ENCODE measurements at places on chromosomes 5 and 9. TPM values are rescaled to one million over a fixed set of nuclear protein-coding genes. Genes with fewer than 3 reads are reported as not detected.

GRCh38 chr5:127072861-127073846, at the start of gene C5orf63:
TSS of gene C5orf63 (minus strand) at chr5:127073502. CDS start at chr5:127058995, 14,507 bp downstream.
- DNase-seq = peak; percentile 68

DNA sequence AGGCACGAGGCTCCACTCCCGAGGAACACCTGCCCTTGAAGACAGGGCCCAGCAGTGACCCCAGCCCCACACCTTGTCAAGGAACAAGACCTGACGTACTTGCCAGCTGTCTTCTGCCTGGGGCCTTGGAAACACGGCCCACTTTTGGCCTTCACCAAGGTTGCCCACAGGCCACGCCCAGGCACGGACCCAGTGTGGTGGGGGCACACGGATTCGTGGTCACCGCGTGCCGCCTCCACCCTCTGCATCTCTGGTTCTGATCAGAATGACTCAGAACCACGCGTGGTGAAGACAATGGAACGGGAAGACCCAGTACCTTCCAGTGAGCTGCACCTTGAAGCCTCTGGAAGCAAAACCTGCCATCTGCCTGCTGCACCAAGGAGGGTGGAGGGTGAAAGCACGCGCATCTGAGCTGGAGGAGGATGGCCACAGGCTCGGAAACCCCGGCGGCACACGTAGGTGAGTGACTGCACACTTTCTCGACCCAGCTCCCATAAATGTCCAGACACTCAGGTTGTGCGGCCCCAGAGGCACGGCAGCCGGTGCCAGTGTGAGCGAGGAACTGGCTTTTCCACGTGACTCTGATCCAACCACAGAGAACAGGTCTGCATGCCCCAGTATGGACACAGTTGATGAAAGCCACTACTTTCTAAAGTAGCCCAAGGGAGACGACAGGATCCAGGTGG, 36.5 kb downstream of the LPCAT1 start:
- DNase-seq = no peak

DNA sequence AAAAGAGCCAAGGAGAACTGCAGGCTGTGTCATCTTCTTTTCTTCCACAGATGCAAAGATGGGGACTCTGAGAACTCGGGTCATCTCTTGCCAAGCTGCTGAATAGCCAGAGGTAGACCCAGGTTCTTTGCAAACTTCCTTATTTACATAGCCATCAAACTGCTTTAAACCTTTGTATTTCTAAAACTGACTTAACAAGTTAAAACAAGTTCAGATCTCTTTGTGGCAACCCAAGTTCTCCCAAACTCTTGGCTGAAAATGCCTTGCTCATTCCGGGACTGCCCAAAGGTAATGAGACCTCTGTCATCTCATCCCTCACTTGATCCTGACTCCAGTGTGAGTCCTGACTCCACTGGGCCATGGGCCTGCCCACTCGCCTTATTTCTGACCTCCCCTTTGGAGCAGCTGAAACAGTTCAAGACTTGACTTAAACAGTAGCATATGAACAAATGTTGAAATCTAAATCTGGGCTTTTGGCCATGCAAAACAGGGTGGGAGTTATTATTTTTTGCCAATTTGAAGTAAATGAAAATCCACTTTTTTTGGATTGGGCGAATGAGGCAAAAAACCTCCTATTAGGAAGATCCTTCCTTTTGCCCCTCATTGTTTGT, 50.6 kb downstream of the FBXL7 start:
- no peak for DNase-seq

GRCh38 chr9:16236311-16236710, 634.2 kb downstream of the BNC2 start:
- peak; percentile 79 for DNase-seq

- no peak for DNase-seq
Measured at GRCh38 chr5:119078861-119079260, 8.0 kb downstream of the DMXL1 start.

DNA sequence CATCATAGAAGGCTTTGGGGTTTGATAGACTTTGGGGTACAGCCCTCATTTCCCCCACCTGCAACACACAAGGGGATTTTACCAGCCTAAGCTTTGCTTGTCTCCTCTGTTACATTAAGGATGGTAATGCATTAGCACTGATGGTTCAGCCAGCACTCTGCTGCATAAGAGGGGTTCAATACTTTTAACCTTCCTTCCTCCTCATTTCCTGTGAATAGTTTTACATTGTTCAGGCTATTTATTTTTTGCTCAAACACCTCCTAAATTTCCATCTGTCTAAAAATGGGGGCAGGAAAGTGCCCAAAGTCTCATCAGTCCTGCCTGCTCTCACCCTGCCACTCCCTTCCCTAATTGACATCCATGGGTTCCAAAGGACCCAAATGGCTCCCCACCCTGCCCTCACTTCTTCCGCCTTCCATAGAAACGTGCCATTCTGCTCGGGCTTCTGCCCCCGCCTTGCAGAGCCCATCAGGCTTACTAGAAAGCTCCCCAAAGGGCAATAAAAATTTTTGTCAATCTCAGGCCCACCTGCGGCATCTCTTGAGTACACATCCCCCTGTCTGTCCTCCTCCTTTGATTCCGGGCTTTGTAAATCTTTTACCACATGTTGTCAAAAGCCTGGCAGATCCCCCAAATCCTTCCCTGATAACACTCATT, 239.5 kb upstream of the SLC24A2 start:
- no peak for DNase-seq

DNA sequence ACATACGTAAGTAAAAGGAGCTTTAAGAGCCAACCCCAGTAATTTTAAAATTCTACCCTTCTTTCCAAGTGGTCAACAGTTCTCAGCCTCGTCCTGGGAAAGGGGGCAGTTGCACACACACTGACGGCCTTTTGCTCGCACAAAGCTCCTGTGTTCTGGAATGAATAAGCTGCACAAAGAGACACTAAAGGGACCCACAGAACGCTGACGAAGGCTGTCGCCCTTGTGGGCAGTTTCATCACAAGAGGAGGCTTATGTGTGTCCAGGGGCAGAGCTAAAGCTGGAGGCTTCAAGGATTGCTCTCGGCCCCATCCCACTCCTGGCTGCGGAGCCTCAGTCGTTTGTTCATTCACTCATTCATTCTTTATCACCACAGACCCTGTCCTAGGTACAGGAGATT, 67.0 kb upstream of the NEK6 start:
- DNase-seq = peak; percentile 73

DNA sequence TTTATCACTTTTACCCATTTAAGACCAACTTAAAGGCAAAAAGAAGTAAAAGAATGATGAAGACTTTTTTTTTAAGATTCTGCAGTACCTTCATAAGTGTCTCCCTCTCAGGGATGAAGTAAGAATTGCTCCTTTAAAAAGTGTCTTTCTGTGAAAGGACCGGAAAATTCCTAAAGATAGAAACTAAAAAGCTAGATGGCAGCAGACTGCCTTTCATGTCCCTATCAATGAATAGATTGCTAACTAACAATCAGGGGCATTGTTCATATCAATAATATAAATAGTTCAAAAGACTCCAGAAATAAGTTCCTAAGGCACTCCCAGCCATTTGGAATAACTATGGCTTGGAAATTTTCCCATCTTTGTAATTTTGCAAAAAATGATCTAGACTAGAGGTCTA, 558.0 kb downstream of the PDE4D start:
- DNase-seq = no peak

DNA sequence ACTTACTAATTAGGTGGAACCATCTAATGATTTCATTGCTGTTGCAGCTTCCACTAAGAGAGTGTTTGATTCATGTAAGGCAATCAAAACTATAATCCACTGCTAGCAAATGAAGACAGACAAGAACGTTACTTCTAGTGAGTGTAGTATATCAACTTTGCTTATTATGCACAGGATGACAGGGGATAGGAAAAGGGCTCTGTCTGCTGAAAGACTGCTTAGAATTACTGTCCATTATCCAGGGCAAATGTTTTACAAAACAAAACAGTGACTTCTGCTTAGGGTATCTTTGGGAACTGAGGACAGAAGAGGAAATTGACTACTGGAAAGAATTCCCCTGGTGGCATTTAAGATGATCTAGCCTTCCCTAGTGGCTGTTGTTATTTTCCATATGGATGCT, 40.2 kb downstream of the PLPPR1 start:
- no peak for DNase-seq

DNA sequence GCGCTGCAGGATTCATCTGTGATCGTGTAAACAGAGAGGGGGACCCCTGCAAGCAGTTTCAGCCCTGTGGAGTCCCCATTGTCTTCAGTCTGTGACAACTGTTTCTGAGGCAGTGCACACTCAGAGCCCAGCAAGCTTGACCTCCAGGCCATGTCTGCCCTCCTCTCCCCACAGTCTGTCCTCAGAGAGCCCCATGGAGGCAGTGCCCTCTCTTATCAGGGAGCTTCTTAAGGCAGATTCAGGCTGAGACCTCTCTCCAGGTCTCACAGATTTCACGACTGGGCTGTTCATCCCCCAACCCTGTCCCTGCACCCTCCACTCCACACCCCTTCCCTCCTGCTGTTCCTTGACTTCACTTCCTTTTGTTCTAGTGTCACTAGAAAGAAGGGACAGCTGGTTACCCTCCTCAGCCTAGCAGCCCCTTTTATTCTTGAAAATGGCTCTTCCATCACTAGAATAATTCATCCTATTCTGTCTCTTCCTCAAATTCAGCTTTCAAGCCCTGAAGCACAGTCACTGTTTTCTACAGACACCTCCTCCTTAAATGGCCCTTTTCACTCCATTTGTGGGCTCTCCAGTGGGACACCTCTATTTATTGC, 218.4 kb downstream of the MED10 start:
- DNase-seq = no peak

- DNase-seq = no peak
Measured at GRCh38 chr5:5195128-5195918, 55.2 kb downstream of the ADAMTS16 start.

FXN gene
- 5.7 TPM for total RNA-seq

SLC25A2 gene
- 0.81 TPM for total RNA-seq

SPATA31A3 gene
- not detected for total RNA-seq

Data from sigmoid colon (tissue), 7 donors.